ENCODE measurements at places on chromosomes 3 and 15.

GRCh38 chr15:26158176-26158575, 295.0 kb upstream of the ATP10A start:
- DNase-seq, result no peak

DNA sequence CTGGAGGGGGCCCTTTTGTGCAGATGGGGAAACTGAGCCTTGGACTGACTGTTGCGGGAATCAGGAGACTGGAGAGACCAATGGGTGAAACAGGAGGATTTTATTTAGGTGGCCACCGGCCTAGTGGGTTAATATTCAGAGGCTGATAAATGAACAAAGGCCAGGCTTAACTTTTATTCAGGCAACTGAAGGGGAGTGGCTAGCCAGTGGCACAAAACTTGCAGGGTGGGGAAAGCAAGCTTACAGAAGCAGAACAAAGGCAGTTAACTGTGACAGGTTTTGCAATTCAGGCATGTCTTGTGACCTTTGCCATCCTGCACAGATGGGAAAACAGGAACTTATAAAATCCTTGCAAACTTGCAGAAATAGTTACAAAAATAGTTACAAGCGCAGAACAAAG, 24.9 kb upstream of the ACAD9 start:
- no peak for DNase-seq

DNA sequence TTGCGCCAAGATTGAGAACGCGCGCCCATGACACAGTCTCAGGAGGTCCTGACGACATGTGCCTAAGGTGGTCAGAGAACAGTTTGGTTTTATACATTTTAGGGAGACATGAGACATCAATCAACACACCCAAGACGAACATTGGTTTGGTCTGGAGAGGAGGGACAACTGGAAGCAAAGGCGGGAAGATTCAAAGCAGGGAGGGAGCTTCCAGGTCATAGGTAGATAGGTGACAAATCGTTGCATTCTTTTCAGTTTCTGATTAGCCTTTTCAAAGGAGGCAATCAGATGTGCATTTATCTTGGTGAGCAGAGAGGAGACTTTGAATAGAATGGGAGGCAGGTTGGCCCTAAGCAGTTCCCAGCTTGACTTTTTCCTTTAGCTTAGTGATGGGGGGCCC, 828.4 kb upstream of the DPPA4 start:
- no peak for DNase-seq

DNA sequence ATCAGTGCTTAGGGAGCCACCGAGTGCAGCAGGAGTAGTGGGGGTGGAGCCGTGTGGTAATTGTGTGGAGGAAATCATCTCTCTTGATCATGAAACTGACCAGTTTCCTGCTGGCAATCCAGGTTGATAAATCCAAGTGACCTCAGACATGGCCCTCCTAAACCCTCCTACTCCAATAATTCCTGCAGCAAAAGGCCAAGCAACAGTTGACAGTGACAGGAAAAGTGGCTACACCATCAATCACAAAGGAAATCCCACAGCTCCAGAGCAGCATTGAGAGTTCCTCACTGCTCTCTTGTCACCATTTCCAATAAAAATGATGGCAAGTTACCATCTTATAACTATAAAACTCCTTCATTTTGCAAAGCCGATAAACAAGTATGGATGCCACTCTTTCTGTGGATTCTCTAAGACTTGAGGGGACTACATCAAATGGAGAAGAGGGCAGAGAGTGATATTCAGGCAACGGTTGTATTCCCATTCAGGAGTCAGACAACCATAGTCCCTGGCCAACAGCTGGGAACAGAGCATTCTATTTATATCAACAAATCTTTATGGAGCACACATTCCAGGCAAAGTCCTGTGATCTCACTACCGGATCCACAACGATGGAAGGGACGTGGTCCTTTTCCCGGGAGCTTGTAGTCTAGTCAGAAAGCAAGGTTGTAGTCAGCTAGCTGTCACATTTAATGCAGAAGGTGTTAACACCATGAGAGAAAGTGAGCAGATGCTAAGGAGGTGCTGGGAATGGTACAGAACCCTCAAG, 312.5 kb upstream of the CTNNB1 start:
- no peak for DNase-seq

DNA sequence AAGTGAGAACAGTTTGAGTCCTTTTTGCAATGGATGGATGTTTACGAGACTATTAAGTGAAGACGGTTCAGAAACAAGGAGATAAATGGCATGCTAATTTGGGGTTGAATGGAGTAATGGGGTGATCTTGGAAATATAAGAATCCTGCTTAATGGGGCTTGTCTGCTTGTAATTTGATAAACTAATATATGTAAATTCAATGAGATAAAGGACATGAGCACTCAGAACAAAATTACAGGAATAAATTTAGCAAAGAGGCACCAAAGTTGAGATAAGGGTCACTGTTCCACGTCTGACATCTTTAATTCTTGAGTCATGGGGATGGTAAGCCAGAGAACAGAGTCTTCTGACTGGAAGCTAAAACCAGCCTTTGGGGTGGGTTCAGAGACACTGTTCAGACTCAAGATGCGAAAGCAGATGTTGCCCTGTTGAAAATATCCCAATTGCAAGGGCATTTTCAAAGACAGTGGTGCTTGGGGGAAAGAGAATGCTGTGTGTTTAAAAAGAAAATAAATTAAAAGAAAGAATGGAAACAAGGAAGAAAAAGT, 67.8 kb upstream of the CHRNB4 start:
- DNase-seq, result no peak

DNA sequence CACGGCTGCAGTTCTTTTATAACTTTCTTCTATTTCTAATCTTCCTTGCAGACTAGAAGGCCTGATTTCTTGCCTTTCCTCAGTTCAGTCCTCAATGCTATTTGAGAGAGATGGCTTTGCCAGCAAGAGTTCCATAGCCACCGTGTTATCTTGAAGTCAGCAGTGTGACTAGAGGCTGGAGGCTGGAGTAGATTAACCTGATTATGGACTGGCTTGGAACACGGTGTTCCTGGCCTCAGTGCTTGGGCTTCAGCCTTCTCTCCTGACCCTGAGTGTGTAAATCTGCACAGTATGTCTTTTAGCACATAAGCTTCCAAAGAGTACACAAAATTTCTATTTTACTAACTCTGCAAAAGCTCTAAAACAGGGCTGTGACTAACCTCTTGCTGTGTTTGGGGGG, 61.4 kb downstream of the CCDC54 start:
- no peak for DNase-seq

DNA sequence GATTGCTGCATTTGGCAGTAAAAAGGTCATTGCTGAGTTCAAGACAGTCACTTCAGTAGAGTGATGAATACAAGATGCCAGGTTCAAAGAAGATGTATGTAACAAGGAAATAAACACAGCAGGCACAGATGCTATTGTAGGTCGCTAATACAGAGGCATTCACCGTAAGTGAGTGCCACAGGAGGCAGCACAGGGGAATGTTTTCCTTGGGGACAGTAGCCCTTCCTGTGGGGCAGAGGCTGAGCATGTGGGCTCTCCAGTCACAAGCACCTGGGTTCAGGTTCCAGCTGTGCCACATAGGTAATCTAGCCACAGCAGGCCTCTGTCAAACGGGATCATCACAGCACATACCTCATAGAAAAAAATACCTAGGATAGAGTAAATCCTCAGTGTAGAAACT, 86.3 kb downstream of the RSL24D1 start:
- no peak for DNase-seq

- DNase-seq, result no peak
Measured at GRCh38 chr3:105867712-105868430, 941 bp downstream of the CBLB start.

- no peak for DNase-seq
Measured at GRCh38 chr3:156252656-156253055, 132.3 kb downstream of the KCNAB1 start.

- DNase-seq, result no peak
Measured at GRCh38 chr15:58229297-58229768, 91.2 kb downstream of the AQP9 start.

DNA sequence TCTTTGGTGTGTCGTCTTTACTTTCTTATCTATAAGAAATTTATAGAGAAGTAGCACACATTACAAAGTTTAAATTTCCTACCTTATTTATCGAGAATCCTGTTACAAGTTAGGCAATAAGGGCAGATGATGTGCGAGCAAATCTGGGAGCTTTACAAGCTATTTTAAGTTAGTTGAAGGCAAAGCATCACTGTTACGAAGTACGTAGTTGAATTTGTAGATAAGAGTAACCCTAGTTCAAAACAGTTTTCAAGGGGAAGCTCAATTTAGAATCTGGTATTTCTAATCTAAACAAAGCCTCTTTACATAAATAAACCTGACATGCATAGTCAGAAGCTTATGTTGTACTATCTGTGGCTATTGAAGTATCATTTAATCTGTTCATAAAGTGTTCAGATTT, 8.4 kb downstream of the KBTBD8 start:
- DNase-seq, result no peak

DNA sequence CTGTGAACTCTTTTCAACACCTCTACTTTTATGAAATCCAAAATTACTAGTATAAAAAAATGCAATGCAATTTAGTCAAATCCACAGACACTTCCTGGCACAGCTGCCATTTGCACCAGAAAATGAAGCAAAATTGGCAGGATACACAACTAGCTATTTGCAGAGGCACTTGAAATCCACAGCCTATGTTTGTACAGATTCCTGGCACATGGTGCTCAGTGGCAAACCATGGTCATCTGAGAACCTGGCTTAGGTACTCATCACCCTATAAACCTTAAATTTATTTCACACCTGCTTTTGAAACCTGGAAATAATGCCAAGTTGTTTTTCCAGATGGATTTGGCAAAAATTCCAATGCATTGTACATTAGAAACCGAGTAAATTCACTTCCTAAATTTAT, 20.2 kb upstream of the PPM1L start:
- no peak for DNase-seq

DNA sequence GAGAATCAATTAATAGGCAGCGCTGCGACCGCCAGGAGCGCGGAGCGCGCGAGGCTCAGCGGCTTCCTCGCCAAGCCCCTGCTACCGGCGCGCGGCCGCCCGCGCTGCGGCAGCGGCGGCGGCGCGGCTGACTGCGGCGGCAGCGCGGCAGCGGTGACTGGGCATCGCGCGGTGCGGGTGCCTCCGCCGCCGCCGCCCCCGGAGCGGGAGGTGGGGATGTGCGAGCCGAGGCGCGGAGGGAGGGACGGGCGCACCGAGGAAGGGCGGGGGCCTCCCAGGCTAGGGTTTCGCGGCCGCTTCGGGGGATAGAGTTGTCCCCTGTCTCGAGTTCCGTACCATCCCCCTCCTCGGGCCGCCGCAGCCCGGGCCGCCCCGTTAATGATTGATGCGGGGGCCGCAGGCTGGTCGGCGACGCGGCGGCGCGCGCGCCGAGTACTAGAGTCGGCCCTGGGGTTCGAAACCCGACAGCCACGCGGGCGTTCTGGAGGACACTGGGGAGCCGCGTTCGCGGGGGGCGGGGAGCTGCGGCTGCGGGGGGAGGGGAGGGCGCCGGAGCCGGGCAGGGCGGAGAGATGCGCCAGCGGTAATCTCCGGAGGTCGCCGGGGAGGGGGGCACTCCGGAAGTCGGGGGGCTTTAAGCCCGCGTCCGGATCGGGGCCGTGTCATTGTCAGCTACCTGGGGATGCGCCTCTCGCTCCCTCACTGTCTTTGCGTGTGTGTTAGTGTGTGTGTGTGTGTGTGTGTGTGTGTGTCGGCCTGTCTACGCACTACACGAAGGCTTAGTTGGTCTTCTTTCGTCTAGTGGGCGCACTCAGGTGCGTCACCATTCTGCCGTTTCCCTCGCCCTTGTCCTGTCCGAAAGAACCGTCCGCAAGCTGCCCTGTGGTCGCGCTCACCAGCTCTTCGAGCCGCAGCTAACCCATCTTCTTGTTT, at the start of gene PAQR9:
TSS of gene PAQR9 (minus strand) at position 159 of the 933 bp plus-strand sequence. CDS start 338 bp downstream, outside the sequence.
- DNase-seq, result no peak

DNA sequence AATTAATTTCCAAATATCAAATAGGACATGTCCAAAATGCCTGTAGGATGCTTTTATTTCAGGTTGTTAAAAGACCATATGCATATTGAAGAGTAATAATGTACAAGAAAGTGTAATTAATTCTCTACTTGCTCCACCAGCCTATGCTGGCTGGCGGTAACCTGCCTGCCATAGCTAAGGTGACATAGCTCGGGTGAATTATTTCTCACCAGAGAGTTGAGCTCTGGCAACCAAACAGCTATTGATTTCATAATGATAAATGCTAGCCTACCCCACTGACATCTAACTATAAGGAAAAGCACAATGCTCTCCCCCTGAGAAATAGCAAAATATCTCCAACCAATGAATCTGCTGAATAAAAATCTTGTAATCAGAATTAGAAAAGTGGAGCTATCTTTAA, 48.9 kb downstream of the GADL1 start:
- DNase-seq, result no peak

- no peak for DNase-seq
Measured at GRCh38 chr3:18717598-18717997, 292.5 kb upstream of the SATB1 start.

DNA sequence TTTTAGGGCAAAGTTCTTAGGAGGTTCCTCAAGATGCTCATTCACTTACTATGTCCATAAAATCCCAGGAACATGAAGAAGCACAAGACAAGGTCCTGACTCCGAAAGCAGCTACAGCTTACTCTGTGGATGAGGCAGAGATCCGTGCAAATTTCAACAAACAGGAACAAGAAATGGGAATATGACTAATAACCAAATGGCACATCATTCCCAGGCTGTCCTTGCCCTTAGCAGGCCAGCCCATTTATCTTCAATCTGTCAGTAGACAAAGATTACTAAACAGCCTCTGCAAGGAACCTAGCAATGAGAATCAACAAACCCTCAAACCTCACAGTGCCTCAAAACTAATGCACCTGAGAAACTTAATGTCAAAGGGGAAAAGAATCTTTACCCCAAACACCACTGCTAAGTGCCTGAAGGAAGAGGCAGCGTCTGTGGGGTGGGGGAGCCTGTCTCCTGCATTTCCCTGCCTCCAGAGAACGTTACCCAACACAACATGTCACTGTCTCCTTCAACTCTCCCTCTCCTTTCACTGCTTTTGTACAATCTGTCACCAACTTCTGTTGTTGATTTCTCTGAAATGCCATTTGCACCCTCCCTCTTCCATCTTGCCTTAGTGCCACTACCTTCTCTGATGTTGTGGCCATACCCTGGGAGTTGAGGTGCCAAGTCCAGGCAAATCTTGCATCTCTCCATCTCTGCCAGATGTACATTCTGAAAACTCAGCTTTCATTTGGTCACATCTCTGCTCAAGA, 4.8 kb downstream of the TNFAIP8L3 start:
- DNase-seq, result no peak

GRCh38 chr3:178297740-178298139, 238.5 kb upstream of the KCNMB2 start:
- DNase-seq, result no peak

DNA sequence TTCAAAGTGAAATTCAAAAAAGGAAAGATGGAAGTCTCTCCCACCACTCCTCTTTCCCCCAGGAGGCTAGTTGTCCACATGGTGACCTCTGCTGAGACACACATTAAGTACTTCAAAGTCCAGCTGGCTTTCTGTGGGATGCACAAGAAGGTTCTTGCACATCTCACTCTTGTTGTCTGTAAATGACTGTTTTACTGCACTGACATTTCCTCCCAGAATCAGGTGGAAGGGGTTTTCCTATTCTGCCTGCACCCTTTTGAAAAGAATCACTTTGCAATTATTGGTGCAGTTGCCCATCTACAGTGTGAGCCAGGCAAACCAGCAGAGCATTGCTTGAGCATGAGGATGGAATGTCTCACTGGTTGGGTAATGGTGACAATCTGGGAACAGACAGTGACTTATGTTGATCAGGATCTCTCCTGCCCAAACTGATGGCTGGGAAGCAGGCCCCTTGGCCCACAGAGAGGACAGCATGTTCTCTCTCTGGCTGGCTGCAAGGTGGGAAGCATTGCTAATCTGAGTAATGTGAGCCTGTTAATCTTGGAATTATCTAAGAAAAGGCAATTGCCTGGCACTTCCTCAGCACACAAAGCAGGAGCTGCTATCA, 347.7 kb upstream of the SATB1 start:
- DNase-seq, result no peak

- no peak for DNase-seq
Measured at GRCh38 chr3:130844462-130844861, 49.4 kb upstream of the ATP2C1 start.

All from activated T-helper 1 cell treated with Interleukin-2 at 50 U/mL for 16 hours (primary cell).